Kidney (tissue), 22 donors: ENCODE measurements at places on chromosomes 13 and 19.

DNA sequence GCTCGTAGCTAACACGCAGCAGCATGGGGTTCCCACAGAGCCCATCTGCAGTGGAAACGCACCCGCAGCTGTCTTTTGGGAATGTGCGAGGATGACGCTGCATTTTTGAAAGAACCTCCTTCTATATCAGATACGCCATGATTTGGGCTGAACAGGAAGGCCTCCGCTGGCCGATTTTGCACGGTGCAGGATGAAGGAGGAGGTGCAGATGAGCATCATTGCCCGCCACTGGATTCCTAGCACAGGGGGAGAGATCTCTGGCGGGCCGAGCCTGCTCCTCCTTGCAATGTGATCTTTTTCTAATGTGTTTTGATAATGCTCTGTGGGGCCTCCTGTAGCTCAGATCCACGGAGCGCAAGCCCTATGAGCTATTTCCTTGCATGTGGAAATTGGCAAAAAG is 55.5 kb downstream of the EFNB2 start:
- no peak for DNase-seq

GRCh38 chr19:33758541-33759013 is 38.1 kb upstream of the KCTD15 start:
- no peak for DNase-seq

DNA sequence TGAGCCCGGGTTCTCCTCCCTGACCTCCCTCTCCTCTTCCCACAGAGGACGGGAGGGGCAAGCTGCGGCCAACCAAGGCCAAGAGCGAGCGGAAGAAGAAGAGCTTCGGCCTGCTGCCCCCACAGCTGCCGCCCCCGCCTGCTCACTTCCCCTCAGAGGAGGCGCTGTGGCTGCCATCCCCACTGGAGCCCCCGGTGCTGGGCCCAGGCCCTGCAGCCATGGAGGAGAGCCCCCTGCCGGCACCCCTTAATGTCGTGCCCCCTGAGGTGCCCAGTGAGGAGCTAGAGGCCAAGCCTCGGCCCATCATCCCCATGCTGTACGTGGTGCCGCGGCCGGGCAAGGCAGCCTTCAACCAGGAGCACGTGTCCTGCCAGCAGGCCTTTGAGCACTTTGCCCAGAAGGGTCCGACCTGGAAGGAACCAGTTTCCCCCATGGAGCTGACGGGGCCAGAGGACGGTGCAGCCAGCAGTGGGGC is 162.2 kb downstream of the KDM4B start:
- DNase-seq: no peak

DNA sequence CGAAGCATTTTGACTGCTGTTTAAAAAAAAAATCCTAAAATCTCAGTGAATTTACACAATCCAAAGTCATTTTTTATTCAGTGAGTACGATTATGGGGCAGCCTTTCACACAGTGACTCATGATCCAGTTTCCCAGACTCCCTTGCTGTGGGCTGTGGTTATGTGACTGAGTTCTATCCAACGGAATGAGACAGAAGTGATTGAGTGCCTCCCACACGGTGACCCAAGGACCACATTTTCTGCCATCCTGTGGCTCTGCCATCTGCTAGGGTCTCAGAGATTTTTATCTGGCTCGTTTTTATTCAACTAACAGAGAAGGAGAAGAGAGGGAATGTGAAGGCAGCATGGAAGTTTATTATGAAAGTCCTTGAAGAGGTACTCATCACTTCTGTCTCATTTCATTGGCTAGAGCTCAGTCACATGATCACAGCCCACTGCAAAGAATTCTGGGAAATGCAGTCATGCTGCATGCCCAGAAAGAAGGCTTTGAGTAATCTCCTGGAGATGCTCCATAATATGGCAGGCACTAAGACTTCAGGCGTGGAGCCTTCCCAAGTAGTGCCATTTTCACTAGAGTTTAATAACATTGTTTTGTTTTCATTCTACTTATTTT is 999.4 kb downstream of the UQCRFS1 start:
- no peak for DNase-seq

GRCh38 chr13:32415019-32415418 is 12.9 kb downstream of the N4BP2L1 start:
- no peak for DNase-seq

- peak; percentile 87 for DNase-seq
Measured at GRCh38 chr19:47247308-47247990, 8.9 kb upstream of the CCDC9 start.

GRCh38 chr19:1824252-1824622 is 12.2 kb upstream of the ATP8B3 start:
- no peak for DNase-seq

GRCh38 chr19:38842439-38843174 is 7.2 kb downstream of the HNRNPL start:
- DNase-seq: no peak

DNA sequence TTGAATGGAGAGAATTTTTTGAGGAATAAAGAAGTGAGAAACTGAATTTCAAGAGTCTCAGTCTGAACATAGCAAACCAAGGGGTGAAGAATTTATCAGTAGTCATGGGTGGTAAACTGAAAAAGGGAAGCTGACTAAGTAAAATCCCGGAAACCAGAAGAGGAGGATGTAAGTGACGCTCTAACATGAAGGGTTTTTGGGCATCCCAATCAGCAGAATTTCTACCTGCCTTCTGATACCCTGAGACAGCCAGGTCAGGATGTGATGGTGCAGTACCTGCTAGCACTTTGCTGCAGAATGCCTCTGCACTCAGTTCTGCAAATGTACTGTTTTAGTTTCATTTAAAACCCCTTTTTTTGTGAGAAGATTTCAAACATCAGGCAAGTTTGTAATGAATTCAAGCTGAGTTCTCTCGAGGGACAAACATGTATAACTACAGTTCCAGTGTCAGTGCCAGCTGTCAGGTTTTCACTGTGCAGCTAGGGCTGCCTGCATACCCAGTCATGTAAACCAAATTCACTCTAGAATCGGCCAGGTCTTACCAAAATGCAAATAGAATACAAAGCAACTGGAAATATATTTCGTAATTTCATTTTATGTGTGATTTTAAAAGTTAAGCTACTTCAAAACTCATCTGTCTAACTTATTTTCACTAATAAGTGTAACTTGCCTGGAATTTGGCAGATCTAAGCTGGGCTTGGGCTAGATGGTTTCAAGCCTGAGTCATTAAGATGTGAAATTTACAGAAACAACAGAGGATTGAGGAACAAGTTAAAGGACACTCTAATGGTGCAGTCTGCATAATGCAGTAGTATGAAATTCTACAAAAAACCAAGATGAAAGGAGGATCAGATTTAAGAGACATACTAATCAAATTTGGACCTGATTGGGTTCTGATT is 13.8 kb downstream of the METTL21C start:
- DNase-seq: no peak

GRCh38 chr13:98707281-98707999 is 45.0 kb downstream of the SLC15A1 start:
- DNase-seq: no peak

DNA sequence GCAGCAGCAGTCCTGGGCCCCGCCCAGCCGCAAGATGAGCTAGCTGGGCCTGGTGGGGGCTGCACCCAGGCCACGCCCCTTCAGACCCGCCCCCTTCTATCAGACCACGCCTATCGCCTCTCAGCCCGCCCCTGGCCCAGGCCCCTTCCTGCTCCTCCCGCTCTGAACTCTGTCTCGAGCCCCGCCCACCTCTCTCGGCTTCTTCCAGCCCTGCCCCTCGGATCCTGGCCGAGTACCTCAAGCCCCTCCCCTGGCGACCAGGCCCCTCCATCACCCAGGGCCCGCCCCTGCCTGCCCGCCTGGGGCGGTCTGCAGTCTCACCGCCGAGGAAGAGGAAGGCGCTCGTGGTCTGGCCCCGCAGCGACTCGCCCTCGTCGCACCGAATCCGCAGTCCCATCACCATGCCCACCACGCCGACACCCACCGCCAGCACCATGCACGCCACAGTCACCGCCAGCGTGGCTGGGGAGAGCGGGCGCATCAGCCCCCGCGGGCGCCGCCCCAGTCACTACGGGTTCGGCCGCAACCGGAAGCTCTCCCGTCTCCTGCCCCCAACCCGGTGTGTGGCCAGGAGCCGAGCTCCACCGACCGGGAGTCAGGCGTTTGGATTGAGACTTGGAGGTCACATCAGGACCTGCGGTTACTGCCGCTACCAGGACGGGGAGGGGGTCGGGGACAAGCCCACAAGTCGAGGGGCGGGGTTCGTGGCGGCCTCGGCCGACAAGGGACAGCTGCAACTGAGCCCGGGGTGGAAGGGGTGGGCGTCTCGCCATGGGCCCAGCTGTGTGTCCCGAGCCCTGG is 1.0 kb downstream of the CLDND2 start:
- peak; percentile 100 for DNase-seq

DNA sequence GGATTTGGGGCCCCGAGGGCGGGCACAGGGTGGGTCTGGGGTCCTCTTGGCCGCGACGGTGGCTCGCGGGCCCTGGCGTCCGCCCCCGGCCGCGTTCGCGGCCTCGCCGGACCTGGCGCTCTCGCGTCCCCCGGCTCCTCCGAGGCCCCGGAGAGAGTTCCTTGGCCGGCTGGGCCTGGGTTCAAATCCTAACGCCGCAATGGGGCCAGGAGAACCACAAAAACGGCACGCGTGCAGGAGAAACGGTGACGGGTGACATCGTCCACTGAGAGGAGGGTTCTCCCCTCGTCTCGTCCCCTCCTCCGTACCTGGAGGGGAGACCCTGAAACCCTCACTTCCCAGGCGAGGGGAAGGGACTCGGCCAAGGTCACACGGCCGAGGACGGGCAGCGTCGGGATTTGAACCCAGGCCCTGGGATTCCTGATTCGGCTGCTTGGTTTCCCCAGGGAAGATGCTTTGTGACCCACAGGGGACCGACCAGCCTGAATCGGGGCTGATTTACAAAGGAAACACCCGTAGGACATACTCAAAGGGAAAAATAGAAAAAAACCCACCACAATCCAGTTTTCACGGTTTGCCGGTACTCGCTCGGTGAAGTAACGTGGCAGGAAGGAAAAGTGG is 624 bp downstream of the SAFB start:
- no peak for DNase-seq

DNA sequence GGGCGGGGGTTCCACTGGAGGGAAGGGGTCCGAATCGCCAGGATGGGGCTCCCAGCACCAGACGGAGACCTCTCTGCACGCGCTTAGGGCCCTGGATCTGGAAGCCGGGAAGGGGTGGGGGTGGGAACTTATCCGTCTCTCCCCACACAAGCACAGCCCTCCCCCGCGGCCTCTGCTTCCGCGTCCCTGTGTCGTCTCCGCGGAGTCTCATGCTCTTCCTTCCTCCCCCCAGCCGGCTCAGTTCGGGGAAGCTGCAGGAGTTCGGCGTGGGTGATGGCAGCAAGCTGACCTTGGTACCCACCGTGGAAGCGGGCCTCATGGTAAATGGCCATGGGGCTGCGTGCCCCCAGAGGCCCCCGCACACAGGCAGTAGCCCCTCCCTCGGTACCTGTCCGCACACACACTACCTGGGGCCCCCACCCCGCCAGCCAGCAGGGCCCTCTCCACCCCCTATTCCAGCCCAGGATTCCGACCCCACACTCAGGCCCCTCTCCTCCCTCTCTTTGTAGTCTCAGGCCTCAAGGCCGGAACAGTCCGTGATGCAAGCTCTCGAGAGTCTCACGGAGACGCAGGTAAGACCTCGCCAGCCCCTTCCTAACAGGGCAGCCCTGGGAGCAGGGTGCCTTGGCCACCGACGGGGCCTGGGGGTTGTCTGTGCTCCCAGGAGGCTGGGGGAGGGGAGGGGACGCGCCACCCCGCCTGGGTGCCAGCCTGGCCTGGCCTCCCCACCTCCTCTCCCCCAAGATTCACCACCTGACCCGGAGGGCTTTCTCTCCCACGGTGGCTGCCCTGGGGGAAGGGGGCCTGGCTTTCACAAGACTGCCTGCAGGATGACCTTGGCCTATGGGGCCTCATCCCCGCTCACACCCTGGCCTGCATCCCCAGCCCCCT is 3.2 kb downstream of the MIDN start:
- peak; percentile 89 for DNase-seq

DNA sequence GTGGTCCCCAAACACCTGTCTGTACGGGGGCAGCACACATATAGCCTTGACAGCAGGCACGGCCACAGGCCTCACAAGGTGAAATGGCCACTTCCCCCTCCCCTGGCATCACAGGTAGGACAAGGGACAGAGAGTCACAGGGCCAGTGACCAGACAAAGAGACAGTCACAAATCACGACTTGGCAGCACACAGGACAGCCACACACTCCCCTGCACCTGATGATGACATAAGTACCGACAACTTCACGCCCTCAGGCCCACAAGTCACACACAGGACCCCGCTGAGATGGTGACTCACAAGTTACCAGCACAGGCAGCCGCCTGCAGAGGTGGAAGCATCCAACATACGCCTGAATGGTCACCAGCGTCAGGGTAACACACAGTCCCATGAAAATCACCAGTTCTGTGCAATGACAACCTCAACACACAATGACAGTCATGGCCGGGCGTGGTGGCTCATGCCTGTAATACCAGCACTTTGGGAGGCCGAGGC is 16.5 kb downstream of the TYK2 start:
- DNase-seq: no peak

DNA sequence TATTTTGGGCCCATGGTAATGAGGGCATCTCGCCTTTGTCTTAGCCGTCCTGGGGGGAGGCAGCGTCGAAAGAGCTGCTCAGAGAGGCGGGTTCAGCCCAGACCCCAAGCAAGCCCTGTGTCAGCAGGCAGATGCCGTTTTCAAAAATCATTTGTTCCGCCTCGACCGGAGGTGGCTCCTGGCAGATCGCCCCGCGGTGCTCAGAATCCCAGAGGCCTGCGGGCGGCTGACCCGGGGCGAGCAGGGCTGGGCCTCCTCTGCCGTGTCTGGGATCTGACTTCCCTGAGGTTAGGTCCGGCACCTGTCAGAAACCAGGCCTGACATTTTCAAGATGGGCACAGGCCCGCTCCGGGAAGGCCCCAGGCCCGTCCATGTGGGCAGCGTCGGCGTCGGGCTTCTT is 36.1 kb downstream of the CRTC1 start:
- DNase-seq: no peak

DNA sequence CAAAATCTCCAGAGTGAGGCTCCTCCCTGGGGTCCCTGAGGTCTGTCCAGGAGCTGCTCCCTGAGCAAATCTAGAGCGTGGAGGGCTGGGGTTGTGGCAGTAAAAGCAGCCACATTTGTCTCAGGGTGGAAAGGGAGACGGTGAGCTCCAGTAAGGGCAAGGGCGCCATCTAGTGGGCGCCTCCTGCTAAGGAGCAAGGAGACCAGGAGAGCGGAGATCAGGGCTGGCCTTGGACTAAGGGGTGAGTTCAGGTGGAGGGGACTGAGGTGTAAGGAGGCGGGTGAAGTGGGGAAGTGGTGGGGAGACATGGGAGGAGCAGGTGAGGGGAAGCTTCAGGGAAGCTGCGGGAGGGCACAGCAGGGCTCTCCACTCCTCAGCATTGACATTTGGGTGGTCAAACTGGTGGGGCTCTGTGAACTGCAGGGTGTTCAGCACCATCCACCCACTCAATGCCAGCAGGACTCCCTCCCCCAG is 5.3 kb upstream of the CEACAM21 start:
- DNase-seq: peak; percentile 73

DNA sequence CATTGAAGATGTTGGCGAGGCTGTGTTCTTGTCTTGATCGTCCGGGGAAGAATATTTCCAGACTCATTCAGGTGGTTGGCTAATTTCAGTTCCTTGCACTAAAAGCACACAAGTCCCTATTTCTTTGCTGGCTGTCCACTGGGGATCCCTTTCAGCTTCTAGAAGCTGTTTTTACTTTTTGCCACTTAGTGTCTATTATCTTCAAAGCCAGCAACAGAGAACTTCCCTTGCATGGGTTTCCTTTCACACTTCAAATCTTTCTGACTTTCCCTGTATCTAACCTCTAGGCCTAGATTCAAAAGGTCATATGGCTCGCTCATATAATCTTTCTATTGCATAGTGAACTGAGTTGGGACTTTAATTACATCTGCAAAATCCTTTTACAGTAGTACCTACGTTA is 215.3 kb upstream of the PCDH9 start:
- DNase-seq: no peak

- DNase-seq: peak; percentile 24
Measured at GRCh38 chr19:12163826-12164225, 930 bp downstream of the ZNF136 start.
